ENCODE measurements at places on chromosomes 12 and 14.

DNA sequence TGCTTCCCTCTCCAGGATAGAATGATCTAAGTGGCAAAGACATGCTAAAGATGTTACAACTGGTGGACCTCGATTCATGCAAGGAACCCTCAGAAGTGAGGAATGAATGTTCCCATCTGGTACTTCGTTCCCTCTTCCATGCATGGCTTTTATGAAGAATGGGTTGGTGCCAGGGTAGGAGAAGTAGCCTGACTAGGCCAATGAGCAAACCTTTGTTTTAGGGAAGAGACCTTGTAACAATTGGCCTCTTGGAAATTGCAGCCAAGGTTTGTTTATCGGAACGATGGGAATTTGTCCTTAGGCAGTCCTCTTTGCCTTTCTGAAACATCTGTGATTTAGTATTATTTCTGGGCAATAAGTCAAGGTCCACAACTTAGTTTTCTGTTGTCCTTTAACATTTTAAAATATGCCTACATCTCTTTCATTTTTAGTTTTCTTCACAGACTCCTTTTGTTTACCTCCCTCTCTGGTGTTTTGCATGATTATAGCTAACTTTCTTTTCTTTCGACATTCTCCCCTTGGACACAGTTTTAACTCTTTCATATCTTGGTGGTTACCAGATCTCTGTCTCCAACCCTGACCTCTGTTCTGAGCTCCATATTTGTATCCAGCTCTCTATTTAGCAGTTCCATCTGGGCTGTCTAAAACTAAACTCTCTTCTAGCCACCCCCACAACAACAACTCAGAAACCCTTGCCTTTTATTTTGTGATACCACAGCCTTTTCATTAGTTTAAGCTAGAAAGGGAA lies 70.0 kb downstream of the DIP2B start:
- DNase-seq, result peak; percentile 66

DNA sequence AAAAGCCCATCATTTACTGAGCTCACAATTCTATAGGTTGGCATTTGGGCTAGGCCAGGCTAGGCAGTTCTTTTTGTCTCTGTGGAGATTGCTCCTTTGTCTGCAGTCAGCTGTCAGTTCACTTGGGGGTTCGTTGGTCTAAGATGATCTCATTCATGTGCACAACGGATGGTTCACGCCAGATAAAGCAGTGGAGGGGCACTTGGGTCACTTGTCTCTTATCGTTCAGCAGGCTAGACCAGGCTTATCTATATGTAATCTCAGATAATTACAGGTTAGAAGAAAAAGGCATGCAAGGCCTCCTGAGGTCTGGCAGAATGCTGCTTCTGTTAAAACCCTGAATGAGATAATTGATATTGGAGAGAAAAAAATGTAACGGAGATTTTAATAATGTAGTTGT lies 119.0 kb upstream of the ATP2B1 start:
- DNase-seq, result no peak

DNA sequence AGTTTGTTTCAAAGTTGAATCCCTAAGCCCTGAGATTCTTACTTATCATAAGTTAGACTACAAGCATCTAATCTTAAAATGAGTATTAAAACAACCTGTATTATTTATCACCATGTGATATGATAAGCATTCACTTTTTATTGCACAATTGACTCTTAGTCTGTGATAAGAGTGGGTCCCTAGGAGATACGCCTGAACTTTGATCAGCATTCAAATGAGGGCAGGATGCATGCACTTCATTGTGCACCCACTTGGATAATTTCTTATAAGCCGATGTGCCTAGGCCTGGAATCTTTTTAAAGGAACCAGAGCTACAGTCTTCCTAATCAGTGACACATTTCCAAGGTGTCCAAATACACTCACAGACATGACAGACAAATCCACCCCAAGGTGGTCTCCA lies 31.4 kb upstream of the SPTLC2 start:
- no peak for DNase-seq

DNA sequence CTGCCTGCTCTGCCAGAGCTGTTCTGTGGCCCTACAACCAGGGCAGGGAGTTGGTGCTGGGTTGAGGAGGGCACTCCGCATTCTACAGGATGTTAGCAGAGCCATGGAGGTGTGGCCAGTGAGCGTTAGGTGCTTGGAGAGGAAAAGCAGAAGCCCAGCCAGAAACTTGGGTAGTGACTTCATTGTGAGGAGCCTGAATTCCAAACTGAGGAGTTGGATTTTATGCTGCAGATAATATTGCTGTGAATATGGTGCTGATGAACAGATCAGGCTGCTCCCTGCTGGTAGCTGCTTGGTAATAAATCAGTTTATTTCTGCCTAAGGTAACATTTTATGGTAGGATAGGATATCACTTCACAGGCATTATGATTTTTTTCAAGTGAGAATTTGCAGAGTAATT lies 7.1 kb upstream of the CCDC175 start:
- DNase-seq, result peak; percentile 56

GRCh38 chr14:88003425-88003824 lies 1.5 kb upstream of the GPR65 start:
- DNase-seq, result no peak

DNA sequence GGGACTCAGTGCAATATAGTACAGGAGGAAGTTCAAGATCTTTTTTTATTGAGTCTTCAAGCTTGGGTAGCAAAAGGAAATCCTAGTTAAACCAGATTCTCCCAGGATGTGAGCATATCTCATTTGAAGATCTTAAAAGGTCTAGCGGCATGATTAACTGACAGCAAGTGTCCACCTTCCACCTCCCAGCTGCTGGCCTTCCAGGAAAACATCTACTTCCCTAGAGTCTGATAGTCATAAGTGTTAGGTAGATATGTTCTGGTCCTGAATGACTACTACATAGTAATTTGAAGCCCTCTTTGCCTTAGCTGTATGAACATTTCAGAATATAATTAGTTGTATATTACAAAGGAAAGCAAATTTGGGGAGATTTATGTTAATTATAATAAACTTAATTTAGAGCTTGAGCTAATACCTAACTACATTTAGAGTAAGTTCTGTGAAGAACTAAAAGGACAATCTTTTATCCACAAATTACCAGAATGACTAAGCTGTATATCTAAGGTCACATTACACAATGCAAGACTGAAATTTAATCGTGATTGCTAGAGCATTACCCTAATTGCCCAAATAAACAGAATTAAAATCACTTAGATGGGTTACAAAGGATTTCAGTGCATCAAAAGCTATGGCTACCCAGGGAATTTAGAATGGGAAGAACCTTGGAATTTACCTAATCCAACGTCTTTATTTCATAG lies 9.9 kb downstream of the LGR5 start:
- no peak for DNase-seq

DNA sequence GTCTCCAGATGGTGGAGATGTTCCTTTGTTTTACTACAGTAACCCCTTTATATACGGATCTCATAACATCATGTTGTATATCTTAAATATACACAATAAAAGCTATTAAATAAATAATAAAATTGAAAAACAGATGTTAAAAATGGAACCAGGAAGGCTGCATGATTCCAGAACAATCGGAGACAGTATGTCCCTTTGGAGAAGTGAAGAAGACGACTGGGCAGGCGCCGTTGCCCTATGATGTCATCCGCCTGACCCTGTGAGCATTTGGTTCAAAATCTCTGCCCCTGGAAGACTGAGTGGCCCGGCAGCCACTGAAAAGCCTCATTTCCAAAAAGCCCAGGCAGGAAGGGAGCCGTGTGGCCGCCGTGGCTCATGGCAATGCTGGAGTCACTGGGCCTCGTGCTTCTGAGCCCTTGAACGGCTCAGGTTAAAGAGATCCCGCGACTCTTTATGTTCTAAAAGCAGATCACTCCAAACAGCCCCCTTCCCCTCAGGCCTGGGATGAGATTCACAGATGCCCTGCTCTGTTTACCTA lies 30.8 kb downstream of the RIMBP2 start:
- DNase-seq, result no peak

DNA sequence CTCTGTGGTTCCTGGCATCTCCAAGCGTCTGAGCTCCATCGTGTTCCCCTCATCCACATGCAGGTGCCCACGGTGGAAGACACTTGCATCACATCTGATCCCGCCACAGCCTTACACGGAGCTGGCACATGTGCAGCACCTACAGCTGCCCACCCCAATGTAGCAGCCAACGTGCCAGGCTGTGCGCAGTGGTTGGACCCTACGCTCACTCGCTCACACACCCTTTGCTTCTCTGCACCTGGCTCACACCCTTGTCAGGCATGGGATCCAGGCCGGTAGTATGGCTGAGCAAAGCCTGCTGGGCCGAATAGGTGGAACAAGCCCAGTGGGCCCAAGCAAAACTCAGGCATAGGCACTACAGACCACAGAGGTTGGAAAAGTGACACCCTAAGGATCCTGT lies 567.2 kb downstream of the FSCB start:
- DNase-seq, result no peak

- no peak for DNase-seq
Measured at GRCh38 chr14:88034076-88034475, 29.1 kb downstream of the GPR65 start.

GRCh38 chr12:64154677-64155076 lies 67.4 kb downstream of the KICS2 start:
- DNase-seq, result no peak

DNA sequence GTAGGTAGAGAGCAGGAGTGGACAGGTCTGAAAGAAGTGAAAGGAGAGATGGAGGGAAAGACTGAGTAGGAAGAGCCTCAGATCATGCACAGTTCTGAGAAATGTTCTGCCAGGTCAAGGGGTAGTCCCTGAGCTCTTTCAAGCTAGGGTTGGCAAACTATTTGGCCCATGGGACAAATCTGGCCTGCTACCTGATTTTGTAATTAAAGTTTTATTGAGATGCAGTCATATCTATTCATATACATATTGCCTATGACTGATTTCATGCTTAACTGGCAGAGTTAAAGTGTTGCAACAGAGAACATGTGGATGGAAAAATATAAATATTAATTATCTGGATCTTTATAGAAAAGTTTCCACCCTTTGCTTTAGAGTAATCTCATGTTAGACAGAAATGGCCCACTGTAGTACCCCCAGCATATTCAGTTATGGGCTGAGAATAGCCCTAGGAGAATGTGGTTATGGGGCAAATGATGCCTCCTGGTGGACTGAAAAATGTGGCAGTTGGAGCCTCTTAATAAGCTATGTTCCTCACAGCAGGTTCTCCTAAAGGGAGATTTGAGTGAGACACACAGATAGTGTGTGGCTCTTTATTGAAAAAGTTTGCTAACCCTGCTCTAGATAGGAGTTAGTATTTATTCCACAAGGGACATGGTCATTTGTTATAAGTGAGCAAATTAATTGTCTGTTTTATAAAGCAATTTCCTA lies 476.9 kb downstream of the LRIG3 start:
- peak; percentile 48 for DNase-seq

GRCh38 chr12:58884916-58885315 lies 35.4 kb downstream of the LRIG3 start:
- no peak for DNase-seq

- no peak for DNase-seq
Measured at GRCh38 chr14:76772300-76773187, 11.3 kb downstream of the VASH1 start.

GRCh38 chr12:85949253-85949652 lies 75.2 kb downstream of the NTS start:
- no peak for DNase-seq

DNA sequence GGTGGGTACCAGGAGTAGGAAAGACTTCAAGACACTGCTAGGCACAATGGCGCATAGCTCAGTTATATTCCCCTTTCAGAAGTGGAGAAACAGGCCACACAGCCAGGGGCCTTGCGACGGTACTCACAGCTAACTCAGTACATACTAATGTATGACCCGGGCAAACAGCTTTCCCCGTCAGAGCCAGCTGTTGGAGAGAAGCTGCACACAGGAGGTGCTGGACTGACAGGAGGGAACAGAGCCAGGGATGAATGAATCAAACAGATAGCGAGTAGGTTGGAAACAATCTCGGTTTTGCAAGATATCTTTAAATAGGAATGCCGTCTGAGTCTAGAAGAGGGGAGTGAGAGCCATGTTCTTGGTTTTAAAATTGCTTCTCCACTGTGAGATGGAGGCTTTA lies 45.5 kb downstream of the PRIMA1 start:
- DNase-seq, result no peak

DNA sequence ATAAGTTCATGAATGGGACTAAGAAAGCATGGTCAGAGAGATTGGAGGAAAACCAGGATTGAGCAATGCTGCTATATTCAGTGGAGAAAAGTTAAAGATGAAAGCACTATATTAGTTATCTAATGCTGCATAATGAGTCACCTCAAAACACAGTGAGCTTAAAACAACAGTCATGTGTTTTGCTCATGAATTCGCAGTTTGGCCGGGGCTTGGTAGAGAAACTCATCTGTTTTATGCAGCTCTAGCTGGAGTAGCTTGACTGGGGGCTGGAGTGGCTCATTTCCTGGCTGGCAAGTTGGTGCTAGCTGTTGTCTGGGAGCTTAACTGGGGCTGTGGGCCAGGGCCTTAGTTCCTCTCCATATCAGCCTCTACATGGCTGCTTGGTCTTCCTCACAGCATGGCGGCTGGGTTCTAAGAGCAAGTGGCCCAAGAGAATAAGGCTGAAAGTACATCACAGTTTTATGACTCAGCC lies 90.1 kb downstream of the ADCK1 start:
- DNase-seq, result peak; percentile 88

GRCh38 chr12:113732916-113733315 lies 233.2 kb downstream of the RBM19 start:
- no peak for DNase-seq

DNA sequence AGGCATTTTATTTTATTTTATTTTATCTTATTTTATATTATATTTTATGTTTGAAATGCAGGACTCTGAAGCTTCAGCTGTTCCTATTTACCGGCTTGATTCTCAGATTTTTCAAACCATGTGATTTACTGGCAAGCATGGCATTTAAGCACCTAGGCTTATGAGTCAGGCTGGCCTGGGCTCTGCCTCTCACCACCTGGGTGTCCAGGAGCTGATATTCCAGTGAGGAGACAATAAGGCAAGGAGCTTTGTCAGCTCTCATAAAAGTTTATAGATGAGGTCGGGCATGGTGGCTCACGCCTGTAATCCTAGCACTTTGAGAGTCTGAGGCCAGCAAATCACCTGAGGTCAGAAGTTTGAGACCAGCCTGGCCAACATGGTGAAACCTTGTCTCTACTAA lies 2.1 kb downstream of the DAO start:
- DNase-seq, result no peak

GRCh38 chr12:80684077-80684495 lies 23.3 kb upstream of the MYF6 start:
- DNase-seq, result no peak
